Colonic mucosa (tissue), 4 donors: ENCODE measurements at places on chromosomes 11 and 22. TPM values are rescaled to one million over a fixed set of nuclear protein-coding genes. Genes with fewer than 3 reads are reported as not detected.

HORMAD2 gene
- total RNA-seq, result not detected

DNA sequence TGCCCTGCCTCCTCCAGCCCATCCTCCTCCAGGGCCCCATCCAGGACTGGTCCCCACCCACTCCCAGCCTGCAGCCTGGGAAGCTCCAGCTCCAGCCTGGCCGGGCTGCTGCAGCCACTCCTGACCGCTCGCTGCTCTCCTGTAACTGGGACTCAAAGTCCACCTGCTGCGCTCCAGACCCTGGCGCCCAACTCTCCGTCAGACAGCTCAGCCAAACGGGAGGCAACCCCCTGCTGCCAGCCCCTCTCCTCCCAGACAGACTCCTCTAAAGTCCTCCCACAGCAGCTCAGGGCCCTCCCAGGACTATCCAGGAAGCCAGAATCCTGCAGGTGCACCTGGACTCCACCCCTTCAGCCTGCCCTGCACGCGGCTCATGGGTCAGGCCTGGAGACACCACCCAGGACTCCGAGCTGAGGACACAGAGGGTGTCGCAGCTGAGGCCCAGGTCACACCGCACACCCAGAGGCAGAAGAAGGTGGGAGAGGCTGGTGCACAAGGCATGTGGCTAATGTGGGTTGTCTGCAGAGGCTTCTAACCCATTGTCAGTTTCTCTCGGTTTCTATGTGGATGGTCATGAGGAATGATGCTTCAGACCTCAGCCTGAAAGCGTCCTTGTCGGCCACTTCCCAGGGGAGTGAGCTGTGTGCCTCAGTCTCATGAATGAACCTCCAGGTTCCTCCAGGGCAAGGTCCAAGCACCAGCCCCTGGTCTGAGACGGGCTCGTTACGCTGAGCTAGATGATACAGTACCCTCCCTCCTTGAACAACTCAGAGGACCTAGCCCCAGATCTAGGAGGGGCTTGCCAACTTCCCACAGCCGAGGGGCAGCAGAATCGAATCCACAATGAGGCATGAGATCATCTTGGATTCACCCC is 1514.8 kb downstream of the TBC1D22A start:
- peak; percentile 77 for DNase-seq

GRCh38 chr22:22954656-22955055 is 67.0 kb downstream of the IGLL5 start:
- no peak for DNase-seq

DNA sequence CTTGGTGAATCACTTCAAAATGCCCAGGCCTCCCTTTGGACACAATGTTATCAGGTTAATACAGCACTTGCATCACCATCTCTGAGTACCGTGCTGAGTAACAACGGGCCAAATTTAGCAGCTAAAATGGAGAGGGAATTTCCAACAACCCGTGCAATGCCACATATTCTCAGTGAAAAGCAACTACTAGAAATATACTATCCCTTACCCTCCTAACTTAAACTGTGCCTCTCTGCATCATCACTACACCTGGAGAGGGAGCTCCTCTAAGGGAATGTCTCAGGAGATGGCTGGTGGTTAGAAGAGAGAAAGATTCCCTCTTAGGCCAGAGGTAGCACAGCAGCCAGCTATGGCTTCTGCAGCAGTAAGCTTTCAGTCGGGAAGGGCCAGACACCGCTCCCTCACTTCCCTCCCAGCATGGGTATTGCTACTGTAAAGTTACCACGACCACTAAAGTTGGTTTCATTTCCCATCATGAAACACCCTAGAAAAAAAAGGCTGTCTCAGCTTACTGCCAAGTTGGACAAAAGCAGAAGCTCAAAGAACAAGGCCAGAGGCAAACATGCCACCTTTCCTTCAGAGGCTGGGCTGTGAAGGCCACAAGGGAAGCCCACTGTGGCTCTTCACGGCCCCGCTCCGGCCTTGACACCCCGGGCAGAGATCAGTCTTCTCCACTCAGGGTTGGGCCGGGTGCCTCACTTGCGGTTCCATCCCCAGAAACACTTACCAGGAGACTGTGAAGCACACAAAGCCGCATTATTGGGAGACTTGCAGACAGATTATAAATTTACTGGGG is 3.9 kb downstream of the MAML2 start:
- peak; percentile 48 for DNase-seq

IGLL5 gene
- total RNA-seq, result 29.2 TPM

DNA sequence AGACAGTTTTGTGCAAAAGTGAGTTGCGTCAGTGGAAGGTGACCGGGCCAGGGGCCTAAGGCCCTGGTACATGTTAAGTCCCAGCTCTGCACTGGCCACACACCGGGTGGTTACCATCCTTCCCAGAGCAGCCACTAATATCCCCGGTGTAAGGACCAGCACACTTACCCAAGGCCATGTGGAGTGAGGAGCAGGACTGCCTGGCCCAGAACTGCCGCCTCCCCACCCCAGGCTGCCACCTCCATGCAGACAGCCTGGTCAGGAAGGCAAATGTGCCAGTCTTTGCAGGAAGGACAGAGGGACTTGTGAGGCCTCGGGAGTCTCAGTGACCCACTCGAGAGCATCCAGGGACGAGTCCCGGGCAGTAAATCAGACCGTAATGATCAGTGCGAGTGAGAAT is 102.9 kb downstream of the MORC2 start:
- DNase-seq, result no peak

GPR83 gene
- total RNA-seq, result not detected
